ENCODE measurements at places on chromosomes 5 and 9. TPM values are rescaled to one million over a fixed set of nuclear protein-coding genes. Genes with fewer than 3 reads are reported as not detected.

- peak; percentile 39 for DNase-seq
These were observed at the start of gene TEX48 for GRCh38 chr9:114681594-114682332. TEX48 (minus strand) TSS chr9:114682192; CDS start chr9:114671723, 10,469 bp downstream.

DNA sequence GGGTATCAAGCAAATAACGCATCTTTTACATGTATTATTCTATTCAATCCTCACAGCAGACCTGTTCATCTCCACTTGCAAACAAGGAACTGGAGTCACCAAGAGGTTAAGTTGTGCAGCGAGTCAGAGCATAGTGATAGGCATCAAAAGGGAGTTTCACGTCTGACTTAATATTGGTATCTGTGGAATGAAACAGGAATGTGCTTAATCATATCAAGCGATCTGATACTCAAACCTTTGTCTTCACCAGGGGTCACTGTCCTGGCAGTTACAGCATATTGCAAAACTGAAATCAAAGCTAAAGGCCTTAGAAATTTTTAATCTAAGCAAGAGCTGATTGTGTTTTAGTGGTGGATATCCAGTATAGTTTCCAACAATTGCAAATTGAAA lies 271.6 kb downstream of the PLK2 start:
- DNase-seq = no peak

- DNase-seq = no peak
These were observed 113.4 kb downstream of the FBN2 start for GRCh38 chr5:128424646-128425045.

DNA sequence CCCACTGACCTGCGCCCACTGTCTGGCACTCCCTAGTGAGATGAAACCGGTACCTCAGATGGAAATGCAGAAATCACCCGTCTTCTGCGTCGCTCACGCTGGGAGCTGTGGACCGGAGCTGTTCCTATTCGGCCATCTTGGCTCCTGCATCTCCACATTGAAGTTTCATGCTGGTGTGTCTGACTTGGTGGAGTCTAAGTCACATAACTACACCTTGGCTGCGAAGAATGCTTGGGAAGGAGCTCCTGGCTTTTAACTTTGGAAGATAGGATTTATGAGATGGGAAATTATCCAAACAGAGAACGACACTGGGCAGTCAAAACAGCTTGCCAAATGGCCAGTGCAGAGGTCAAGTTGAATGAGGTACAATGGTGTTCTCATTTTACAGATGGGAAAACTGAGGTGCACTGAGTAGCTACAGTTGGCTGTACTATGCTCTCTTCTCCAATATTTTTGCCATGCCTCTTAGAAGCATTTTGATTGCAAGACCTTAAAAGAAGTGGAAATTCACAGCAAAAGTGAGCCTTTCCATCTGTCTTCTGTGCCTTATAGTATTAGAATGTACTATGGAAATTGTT lies 36.7 kb downstream of the CCDC192 start:
- DNase-seq = no peak

DNA sequence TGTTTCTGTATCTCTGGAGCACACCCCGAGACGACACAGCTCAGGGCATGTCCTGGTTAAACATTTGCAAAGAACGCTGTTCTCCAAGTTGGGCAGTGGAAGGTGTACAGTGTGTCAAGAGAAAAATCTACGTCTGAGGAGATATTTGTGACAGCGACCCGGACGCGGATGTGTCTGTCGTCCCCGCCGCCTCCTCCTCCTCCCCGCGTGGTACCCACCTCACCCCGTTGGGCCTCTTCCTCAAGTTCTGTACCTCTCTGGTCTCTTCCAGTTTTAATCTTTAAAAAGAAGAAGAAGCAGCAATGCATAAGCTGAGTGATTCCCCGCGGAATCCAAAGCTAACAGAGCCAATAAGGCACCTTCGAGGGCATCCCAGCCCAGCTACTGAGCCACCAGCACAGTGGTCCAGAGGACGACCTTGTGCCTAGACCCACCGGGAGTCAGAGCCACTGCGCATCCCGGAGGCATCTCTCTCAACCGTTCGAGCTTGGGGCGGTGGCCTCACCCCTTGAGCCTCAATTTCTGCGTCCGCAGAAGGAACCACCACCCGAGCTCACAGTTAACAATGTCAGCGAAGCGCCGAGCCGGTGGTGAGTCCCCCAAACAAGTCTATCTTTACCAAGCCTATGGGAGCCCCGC lies 467 bp downstream of the C9orf78 start:
- DNase-seq = no peak

GRCh38 chr5:83219495-83219894 lies 142.1 kb downstream of the XRCC4 start:
- DNase-seq = no peak

DNA sequence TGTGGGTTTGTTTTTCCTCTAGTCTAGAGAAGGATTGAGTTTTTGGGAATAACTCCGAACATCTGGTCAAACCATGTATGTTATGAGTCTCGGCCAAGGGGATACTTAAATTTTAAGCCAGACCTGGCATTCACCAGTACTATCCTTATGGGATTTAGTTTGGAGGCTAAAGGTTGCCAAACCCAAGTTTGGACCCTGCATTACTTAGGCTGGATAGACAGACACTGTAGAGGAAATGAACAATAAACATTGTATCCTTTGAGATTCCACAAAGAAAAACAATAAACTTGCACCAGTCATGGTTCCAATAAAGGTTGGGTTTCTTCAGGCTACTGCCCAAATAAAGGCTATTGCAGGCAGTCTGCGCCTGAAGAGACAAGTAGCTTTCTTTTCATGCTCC lies 296.7 kb upstream of the MEF2C start:
- no peak for DNase-seq

GRCh38 chr5:141186897-141187512 lies at the start of gene PCDHB9:
PCDHB9 (plus strand) TSS chr5:141187161; CDS start chr5:141187319, 158 bp downstream.
- DNase-seq = no peak

DNA sequence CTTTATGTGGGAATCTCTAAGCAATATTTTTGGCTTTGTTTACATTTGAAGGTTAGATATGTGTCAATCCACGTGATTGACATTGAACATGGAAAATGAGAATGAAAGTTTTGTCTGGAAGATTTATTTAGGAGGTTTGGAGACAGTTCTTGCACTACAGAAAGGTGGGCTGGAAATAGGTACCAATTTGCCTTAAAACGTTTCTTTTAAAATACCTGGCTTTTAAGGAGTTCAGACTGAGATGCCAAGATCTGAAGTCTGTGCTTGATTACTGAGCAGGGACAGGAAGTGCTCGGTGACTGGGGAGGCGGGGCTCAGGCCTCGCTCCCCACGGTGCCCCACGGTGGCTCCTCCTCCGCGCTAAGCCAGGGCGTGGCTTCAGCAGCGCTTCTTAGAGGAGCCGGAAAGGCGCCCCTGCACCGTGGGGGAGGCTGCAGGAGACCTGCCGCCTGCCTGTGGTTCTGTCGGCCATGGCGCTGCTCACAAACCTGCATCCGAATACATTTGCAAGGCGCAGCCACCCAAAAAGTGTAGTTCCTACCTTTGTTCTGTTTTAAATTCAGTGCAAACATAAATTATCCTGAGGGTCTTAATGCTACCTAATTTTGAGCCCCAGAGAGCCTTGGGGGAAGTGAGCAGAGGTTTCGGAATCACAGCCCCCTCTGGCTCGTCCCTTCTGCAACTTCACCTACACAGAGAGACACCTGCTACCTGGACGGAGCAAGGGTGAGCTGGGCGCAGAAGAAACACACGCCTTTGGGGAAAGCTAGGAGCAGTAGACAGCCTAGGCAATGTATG lies 49.2 kb downstream of the USP20 start:
- DNase-seq = peak; percentile 95

GRCh38 chr5:149289301-149289700 lies 17.6 kb downstream of the AFAP1L1 start:
- DNase-seq = no peak

- DNase-seq = no peak
These were observed 17.8 kb upstream of the CEP72 start for GRCh38 chr5:594226-594860.

DNA sequence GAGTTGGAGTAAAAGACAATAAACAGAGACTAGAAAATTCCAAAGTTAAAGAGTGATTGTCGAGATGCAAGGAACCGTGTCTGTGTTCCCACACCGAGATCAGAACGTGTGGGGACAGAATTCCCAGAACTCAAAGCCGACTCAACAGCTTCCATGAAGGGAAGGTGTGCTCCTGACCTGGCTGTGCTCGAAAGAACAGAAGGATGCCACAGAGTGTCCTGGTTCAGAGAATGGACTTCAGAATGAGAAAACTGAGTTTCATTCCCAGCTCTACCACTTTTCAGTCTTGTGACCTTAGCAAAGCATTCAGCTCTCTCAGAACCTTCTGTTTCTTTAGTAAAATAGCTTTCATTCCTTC lies 420.0 kb upstream of the SLC30A5 start:
- DNase-seq = no peak

DNA sequence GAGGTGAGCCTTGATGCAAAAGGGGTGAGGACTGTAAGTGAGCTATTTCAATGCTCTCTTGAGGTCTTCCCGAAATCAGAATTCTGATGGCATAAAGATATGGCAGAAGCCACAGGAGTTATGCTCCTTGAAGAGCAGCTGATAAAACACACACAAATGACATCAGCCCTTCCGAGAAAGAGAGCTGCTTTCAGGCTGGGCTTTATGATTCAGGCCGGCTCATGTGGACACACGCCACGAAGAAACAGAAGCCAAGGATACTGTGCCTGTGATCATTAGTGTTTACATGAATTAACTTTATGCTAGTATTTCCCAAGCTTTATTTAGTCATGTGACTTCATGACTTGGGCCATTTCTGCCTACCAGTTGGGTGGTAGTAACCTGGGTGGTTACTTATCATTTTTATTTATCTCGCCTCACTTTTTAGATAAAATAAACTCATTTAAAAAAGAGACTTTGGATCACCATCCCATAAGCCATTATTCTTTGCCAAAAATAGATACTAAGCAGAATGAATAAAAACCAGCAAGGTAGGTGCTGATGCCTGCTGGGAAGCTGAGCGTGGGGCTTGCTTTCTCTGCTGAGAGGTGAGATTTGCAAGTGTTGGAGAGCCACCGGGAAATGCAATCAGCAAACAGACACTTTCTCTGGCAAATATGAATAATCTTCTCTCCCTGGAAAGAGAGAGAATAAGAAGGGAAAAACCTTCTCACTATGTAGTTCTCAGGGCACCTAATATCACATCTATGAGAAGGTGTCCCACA lies 73.0 kb upstream of the SLC25A51 start:
- no peak for DNase-seq

DNA sequence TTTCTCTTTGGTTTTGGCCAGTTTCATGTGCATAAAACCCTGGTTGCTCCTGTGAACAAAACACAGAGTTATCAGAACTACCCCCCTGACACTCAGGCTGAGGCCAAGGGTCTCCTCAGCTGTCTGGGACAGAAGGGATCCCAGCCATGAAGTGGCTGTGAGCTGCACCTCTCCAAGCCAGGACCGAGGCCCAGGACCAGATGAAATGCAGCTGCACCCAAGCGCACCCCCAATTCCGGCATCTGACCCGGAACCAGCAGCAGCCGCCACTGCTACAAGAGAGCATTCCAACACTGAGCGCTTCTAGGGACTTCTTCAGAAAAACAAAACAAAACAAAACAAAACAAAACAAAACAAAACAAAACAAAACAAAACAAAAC lies 16.0 kb upstream of the SLC25A51 start:
- no peak for DNase-seq

DNA sequence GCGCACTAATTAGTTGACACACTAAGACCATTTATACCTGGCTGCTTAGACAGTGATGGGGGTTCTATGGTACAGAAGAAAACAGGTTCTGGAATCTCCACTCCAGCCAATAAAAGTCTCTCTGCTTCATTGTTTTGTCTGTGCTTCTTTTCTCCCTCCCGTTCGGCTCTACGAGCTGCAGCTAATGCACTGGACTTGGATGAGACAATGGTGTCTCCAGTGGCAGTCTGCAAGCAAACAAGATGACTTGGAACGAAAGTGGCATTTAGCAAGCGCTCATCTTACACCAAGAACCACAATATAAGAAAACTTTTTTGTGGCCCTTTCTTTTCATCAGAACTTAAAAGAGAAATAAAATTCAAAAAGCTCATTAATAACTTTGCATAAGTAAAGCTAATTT lies 30.2 kb downstream of the GFM2 start:
- no peak for DNase-seq

- no peak for DNase-seq
These were observed 16.3 kb downstream of the AKNA start for GRCh38 chr9:114371343-114371944.

DNA sequence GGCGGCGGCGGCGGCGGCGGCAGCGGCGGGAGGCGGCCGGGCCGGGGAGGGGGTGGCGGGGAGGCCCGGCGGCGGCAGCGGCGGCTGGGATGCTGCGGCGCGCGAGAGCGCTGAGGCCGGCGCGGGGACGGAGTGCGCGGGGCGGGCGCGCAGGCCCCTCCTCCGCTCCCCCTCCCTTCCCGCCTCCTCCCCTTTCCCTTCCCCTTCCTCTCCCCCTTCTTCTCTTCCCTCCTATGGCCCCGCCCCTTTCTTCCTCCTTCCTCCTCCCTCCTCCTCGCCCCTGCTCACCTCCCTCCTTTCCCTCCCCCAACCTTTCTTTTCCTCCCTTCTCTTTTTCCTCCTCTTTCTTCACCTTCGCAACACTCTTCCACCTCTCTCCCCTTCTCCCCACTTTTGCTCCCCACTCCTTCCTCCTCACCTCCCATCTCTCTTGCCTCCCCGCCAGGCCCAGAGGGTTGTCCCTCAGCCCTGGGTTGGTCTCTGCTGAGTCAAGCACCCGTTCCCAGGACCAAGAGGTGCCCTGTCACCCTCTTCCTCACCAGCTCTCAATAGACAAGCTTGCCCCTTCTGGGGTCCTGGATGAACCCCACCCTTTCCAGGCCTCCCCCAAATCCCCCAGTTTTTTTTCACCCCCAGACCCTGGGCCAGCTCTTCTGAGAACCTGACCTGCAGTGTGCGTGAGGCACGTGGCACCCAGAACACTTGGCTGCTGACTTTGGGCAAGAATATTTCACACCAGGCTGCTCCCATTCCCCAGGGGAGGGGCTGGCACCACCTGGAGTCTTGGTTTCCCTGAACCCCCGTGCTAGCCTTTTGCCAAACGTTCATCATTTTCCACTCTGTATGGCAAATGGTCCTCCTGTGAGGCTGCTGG lies at the start of gene SEMA4D:
TSS of gene SEMA4D (minus strand) at position 136 of the 874 bp plus-strand sequence. CDS start 92,657 bp downstream, outside the sequence.
- DNase-seq = peak; percentile 80

- no peak for DNase-seq
These were observed 187.5 kb downstream of the ICE1 start for GRCh38 chr5:5609935-5610334.

- no peak for DNase-seq
These were observed 435.5 kb downstream of the DTWD2 start for GRCh38 chr5:118552731-118553360.

DNA sequence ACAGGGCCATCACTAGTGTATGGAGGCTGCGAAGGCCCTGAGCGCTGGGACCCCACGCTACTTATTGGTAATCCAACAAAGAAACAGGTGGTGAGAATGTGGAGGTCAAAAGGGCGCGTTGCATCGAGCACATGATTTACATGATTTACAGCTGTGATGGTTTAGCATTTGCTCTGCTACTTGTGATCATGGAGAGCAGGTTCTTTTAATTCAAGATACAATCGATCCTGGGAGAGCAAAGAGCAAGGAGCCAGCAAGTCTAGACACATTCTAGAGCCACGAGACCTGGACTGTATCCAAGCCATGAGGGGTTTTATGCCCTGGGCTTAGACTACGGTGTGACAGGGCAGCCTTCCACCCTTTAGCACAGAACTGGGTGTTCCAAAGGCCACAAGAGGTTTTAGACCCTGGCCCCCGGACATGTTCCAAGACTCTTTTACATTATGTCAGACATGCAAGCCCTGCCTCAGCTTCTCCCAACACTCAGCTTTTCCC lies 47.0 kb upstream of the CLK4 start:
- no peak for DNase-seq

DMRT3 gene
- total RNA-seq = not detected

C5orf52 gene
- total RNA-seq = not detected

CTXN3 gene
- not detected for total RNA-seq

C5orf58 gene
- total RNA-seq = not detected

KCNV2 gene
- not detected for total RNA-seq

ENHO gene
- total RNA-seq = 1.2 TPM

TSSK1B gene
- total RNA-seq = not detected

ZNF79 gene
- 7.3 TPM for total RNA-seq

PRLR gene
- total RNA-seq = 0.28 TPM

All from heart left ventricle (tissue), 16 donors.